Hippocampal formation (tissue), 2 donors: ENCODE measurements at places on chromosomes 3 and 15.

GRCh38 chr15:75104804-75105557 lies 81.6 kb downstream of the PPCDC start:
- DNase-seq = peak; percentile 20

DNA sequence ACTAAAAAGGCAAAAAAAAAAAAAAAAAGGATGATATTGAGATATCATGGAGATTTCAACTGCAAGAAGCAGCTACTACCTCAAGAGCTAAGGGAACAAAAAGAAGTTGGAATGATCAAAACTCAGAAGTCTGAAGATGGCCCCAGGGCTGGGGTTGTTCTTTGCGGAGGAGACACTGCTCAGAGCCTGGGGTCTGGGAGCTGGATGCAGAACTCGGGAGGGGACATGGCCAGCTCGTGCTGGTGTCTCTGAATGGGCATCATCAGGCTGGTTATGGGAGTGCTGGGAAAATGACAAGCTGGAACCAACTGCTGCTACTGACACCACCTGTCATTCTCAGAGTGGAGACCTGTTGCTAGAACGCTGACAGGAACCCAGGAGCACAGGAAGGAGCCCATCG lies 14.2 kb upstream of the ADIPOQ start:
- no peak for DNase-seq

DNA sequence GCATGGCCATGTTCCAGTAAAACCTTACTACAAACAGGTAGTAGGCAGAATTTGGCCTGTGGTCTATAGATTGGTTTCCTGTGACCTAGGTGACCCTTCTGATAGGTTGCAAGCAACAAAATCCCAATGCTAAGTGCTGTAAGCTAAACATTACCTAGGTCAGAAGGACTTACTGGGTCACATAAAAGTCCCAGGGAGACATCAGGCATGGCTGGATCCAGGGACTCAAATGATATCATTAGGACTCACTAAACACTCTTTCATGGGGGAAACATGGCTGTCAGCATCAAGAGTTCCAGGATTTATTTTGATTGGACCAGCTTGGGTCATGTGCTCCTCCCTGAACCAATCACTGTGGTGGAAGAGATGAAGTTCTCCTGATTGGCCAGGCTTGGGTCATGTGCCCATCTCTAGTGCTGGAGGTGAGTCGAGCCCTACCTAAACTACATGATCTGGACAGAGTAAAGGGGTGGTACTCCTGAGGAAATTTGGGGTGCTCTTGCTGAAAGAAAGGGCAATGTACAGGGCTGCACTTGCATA lies 16.8 kb upstream of the SLC6A1 start:
- DNase-seq = no peak

DNA sequence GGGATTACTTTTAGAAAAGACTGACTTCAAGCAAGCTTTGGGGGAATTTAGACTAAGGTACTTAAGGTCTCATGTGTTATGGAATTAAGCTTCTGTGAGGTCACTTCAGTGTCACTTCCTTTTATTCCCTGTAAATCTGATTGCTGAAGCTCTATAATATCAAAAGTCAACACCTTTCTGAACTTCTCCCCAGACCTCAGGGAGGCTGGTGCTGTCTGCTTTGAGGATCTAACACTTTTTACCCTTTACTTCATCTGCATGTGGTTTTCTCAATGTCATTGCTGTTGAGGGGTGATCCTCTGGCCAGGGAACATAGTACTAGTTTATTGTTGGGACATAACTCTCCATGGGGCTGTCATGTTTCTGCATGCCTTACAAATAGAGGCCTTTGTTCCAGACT lies 41.8 kb upstream of the RASGRF1 start:
- DNase-seq = no peak

DNA sequence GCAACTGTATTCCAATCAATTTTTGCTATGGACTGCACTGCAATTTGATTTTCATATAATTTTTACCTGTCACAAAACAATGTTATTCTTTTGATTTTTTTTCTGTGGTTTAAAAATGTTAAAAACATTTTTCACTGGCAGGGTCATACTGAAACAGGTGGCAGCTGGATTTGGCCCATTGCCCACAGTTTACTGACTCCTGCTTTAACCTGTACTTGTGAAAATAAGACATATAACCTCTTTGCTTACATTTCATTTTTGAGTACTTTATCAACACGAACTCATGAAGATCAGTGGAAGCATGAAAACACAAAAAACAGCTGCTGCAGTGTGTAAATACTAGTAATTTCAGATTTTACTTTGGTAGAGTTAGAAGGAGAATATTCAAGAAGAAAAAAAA lies 313.1 kb downstream of the WDR72 start:
- no peak for DNase-seq

GRCh38 chr3:183548262-183548769 lies 7.2 kb downstream of the KLHL6 start:
- DNase-seq = no peak

GRCh38 chr3:125440559-125440955 lies 65.4 kb upstream of the ZNF148 start:
- DNase-seq = no peak

DNA sequence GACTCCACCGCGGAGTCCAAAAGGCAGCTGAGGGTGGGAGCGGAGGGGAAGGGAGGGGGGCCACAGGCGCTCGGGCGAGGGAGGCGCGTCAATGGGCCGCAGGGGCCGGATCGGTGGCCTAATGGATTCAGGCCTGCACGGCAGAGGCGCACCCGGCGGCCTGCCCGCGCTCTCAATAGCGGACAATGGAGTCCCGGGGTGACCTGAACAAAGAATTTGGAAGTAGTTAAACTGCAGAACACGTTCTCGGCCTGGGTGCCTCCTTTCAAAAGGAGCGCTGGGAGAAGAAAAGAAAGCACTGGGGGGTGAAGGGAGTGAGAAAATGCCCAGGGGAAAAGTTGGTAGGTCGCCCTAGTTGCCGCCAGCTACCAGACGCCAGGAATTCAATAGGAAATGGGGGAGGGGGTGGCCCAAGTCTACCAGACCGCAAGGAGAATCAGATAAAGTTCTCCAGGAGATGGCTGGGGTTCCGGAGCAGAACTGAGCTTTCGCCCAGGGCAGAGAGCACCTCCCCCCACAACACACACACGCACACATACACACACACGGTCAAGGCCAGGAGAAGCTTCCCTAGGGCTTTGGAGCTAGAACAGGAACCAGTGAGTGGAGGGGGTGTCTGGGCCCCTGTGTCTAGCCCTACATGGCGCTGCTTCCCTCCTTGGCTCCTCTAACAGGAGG lies 25.8 kb upstream of the POLG start:
- no peak for DNase-seq

GRCh38 chr3:150763841-150764483 lies 993 bp upstream of the SIAH2 start:
- peak; percentile 80 for DNase-seq

DNA sequence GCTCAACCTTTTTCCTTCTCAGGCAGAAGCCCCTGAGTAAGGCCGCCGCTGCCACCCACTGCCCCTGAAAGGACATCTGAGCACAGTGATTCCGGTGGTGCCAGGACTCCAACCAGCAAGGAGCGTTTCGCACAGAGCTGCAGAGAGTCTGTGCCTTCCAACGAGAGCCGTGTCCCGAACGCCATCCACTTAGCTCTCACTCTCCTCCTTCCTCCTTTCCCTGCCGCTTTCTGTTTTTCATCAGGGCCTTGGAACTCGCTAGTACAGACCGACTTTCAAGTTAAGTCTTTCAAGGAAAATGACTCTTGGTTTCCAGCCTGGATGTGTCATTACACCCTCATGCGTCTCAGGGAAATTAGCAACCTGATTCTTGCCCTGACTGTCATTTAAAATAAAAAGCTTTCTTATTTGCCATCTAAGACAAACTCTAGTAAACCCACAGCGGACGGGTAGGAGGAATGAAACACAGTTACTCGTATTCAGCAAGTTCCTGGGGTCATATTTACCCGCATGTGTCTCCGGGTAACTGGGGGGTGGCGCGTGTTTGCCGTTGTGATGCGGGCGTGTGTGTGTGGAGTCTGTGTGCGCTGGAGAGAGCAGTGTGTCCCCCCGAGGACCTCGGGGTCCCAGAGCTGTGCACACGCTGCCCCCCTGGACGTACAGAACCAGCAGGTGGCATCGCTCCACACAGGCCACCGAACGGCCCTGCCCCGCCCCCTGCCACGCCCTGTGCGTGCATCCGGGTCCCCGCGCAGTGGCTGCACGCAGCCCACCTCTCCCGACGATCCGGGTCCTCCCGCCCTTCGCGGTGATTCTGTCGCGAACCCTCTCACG lies 30.4 kb upstream of the ALDH1A3 start:
- DNase-seq = no peak

- no peak for DNase-seq
Observed at GRCh38 chr15:84762840-84763572, 14.6 kb downstream of the ZNF592 start.

DNA sequence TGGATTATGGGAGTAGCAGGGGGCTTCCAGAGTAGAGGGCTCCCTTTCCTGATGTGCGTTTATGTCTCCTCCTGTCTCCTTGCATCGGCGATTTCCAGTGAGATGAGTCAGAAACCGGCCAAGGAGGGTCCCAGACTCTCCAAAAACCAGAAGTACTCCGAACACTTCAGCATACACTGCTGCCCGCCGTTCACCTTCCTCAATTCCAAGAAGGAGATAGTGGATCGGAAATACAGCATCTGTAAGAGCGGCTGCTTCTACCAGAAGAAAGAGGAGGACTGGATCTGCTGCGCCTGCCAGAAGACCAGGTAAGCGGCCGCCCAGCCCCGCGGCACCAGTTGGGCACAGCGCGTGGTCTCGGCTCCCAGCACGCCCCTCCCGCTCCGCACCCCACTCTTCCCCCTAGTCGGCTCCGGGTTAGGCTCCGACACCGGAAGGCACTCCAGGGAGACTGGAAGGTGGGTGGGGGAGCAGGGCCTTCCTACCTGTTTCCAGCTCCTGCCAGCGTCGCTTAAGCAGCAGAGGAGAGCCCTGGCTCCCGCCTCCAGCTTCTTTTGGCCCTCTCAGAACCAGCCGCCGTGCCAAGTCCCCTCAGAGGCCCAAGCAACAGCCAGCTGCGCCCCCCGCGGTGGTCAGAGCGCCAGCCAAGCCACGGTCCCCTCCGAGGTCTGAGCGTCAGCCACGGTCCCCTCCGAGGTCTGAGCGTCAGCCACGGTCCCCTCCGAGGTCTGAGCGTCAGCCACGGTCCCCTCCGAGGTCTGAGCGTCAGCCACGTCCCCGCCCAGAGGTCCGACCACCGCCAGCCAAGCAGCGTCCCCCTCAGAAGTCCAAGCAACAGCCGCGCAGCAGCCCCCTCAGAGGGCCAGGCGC lies 34.7 kb downstream of the MOBP start:
- no peak for DNase-seq

GRCh38 chr3:169857811-169858210 lies 11.9 kb downstream of the LRRC31 start:
- no peak for DNase-seq

GRCh38 chr15:56124391-56124790 lies 119.3 kb downstream of the RFX7 start:
- DNase-seq = no peak

GRCh38 chr3:194608981-194609380 lies 24.2 kb downstream of the TMEM44 start:
- DNase-seq = no peak

DNA sequence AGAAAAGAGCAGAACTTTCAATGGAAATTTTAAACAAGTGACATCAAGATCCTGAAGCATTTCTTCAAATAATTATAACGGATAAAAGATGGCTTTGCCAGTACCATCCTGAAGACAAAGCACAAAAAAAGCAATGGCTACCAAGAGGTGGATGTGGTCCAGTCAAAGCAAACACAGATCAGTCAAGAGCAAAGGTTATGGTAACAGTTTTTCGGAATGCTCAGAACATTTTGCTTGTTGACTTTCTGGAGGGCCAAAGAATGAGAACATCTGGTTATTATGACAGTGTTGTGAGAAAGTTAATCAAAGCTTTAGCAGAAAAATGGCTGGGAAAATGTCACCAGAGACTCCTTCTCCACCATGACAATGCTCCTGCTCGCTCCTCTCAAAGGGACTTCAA lies 31.5 kb downstream of the FEM1B start:
- no peak for DNase-seq

- DNase-seq = no peak
Observed at GRCh38 chr15:63638839-63639238, 41.7 kb downstream of the FBXL22 start.

- DNase-seq = no peak
Observed at GRCh38 chr15:50740955-50741354, 24.6 kb downstream of the SPPL2A start.

GRCh38 chr15:25136119-25136518 lies 181.3 kb downstream of the SNRPN start:
- DNase-seq = no peak

GRCh38 chr3:114722530-114722929 lies 424.6 kb downstream of the ZBTB20 start:
- no peak for DNase-seq

DNA sequence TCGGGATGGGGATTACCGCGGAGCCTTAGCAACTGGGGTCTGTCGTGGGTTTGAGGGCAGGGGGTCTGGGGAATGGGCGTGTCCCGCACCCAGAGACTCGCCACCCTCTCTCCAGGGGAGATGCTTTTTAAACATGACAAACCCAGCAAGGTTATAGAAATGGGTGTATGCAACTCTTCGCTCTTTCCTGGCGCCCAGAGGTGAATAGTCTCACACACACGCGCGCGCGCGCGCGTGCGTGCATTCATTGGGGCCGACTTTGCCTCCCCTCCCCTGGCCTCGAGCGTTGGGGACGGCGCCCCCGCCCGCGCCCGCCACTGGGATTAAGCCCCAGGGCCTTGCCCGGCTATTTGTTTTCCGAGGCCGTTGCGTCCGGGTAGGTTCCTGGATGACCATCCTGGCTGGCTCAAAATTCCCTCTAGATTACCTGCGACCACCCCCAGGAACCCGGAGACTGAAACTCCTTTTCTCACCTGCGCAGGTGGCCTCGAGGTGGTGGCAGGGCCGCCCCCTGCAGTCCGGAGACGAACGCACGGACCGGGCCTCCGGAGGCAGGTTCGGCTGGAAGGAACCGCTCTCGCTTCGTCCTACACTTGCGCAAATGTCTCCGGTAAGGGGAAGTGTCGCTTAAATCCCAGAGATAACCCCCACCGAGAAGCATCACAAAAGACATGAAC lies 777 bp downstream of the GPR160 start:
- no peak for DNase-seq

DNA sequence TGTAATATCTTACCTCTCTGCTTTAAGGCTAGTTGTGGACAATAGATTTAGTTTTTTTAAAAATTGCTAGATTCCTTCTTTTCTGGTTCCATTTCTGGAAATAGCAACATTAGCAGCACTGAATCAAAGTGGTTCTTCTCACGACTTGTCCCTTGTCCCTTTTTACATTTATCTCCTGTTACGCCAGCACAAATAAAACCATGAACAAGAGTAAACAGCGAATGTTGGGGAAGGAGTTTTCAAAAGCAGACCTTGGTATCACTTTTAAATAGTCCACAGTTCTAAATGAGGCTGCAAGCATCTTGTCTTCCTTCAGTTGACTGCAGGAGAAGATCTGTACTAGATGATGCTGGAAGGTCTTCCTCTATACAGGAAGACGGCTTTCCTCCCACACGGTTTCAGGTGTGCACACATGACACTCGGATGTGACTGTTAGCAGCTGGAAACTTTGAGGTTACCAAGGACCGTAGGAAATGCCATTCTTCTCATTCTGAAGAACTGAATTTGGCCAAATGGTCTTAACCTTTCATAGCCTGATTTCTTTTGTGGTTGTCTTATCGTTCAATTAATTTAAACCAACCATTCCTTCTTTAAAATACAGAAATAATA lies 251.0 kb upstream of the ICE2 start:
- no peak for DNase-seq

- no peak for DNase-seq
Observed at GRCh38 chr3:179147514-179147872, 664 bp upstream of the PIK3CA start.
